ENCODE measurements at places on chromosomes 5 and 9. TPM values are rescaled to one million over a fixed set of nuclear protein-coding genes. Genes with fewer than 3 reads are reported as not detected.

- DNase-seq: no peak
Measured at GRCh38 chr9:112873773-112874405, 16.8 kb downstream of the SLC46A2 start.

DNA sequence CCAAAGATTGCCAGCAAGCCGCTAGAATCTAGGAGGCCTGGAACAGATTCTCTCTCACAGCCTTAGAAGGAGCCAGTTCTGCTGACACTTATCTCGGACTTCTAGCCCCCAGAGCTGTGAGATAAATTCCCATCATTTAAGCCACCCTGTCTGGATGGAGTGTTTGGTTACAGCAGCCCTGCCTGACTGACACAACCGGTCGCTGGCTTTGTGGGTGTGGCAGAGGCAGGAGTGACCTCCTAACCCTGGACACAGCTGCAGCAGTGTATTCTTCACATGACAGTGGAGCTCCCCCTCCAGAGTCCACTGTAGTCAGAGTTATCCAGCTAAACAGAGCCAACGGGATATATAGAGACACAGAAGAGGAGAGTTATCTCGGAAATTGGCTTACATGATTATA lies 21.2 kb upstream of the IL17B start:
- no peak for DNase-seq

GRCh38 chr9:69798744-69799143 lies 21.9 kb upstream of the CFAP95 start:
- no peak for DNase-seq

- no peak for DNase-seq
Measured at GRCh38 chr5:123124859-123125595, 36.0 kb downstream of the PRDM6 start.

DNA sequence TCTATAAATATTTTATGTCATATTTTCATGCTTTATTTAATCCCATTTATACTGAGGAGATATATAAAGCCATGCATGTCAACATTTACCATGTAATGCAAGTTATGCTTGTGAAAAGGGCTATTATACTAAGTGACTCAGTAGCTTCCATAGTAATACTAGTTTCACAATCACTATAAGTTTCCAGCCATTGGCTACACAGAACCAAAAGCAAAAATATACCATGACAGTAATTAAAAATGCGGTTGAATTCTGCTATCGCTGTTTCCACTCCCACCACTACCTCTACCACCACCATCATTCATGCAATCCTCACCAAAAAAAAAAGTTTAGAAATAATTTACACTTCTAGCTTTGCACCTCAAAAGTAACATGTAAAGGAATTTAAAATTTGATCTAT lies 60.2 kb downstream of the MLLT3 start:
- DNase-seq: no peak

GRCh38 chr5:139263536-139263935 lies 30.0 kb upstream of the MATR3 start:
- DNase-seq: no peak

GRCh38 chr5:9063615-9064245 lies 482.1 kb downstream of the SEMA5A start:
- DNase-seq: no peak

GRCh38 chr5:159458217-159458711 lies 128.0 kb upstream of the IL12B start:
- no peak for DNase-seq

GRCh38 chr9:109974143-109974917 lies 194.3 kb downstream of the PALM2AKAP2 start:
- DNase-seq: no peak

DNA sequence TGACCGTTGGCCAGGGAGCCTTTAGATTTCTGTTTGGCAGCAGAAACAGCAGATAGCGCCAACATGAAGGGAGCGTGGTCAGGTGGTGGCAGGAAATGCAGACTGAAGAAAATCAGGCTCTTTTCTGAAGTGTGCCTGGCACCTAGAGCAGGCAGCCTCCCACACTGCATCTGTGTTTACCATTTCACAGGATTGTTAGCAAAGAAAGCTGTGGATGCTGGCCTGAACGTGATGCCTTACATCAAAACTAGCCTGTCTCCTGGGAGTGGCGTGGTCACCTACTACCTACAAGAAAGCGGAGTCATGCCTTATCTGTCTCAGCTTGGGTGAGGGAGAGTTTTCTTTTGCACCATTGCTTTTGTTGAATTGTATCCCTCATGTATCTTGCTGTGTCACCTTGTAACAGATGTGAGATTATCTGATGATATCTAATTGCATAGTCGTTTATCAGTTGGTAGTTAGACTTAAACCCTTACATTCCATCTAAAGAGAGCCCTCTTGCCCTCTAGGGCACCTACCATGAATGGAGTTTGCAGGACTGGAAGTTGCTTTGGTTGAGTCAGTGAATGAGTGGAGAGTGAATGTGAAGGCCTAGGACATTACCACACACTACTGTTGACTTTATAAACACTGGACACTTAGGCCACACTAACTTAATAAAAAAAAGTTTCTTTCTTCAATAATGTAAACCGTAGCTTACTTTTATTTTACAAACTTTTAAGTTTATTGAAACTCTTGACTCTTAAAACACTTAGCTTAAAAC lies 42.8 kb downstream of the ACO1 start:
- no peak for DNase-seq

DNA sequence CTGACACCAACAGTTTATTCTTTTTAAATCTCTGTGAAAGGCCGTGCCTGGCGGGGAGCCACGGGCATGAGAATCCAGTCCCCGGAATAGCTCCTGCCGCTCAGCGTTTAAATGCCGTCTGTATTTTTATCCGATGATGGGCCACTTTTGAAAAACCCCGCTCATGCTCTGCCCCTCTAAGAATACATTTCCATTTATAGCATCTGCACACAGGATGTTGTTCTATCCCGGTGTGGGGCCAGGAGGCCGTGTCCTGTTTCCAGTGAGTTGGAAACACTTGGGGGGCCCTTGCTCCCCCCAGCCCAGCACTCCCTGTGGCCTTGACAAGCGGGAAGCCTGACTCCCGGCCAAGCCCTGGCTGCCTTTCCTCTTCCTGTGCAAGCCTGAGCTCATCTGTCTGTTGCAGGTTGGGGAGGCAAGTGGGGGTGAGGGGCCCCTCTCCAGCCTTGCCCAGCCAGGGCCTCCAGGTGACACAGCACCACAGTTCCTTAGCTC lies 39.0 kb downstream of the ERGIC1 start:
- DNase-seq: peak; percentile 90

DNA sequence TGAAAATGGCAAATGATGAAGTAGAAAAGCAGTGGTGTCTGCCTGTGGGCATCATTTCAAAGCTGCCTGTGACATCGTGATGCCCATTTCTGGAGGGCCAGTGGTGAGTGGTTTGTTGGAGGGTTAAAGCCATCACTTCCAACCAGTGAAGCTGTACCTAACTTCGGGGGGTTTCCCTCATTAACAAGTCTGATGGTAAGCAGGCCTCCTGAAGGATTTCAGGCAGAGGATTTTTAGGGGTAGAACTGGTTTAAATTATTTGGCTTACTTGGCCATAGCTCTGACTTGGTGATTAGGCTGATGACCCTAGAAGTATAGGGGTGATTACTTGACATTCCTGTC lies 10.7 kb downstream of the TNFAIP8 start:
- no peak for DNase-seq

- DNase-seq: no peak
Measured at GRCh38 chr5:36161361-36161760, 9.4 kb downstream of the SKP2 start.

DNA sequence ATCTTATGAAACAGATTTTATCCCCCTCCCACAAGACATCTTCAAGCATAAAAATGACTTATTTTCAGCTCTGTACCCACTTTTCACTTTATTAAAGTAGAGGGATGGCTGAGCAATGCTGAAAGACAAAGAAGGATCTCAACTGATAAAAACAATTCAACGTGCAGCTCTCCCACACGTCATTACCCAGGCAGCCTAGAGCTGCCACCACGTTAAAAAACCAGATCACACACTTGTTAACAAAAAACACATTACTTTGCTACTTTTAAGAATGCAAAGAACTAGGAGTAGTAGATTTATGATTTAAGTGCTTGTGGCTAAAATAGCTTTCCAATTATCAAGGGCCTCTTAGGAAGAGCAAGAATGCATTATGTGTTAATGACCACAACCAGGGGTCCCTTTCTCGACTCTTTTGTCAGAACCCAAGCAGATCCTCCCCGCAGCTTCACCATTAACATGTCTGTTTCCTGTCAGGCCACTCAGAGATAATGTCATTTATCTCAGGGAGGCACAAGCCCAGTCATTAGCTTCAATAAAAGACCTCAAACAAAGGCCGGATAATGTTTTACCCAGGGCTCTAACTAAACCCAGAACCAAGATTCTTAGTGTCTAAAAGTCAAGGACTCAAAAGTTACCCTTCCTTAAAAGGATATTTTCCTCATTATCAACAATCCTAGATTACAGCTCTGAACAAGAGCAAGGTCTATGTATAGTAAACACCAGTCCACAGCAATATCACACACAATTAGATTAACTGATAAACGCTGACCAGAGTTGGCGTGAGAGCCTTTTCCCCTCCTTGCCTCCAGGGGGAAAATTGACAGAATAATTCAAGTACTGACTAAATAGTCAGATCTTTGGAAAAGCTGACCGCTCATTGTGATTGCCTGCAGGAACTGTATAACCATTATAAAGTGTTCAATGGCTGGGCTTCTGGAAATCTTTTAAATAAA lies 7.5 kb downstream of the ZNF608 start:
- DNase-seq: no peak

GRCh38 chr5:78162253-78162862 lies 132.1 kb downstream of the AP3B1 start:
- no peak for DNase-seq

DNA sequence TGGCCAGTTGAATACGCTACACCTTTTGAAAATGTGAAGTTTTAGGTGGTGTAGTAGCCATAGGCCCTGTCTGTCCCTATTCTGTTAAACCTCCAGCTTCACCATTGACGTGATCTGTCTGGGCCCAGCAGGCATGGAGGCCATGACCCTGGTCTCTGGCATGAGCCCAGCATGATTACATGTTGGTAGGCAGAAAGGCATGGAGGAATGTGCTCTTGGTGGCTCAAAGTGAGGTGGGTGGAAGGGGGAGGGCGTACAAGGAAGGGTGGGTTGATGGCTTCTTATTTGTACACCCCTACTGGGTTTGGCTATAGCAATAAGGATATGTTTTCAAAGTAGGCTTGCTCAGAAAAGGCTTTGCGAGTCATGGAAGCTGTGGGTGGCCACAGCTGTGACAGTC lies 23.7 kb downstream of the RALGPS1 start:
- no peak for DNase-seq

- DNase-seq: no peak
Measured at GRCh38 chr5:10195301-10195700, 54.4 kb downstream of the ATPSCKMT start.

DNA sequence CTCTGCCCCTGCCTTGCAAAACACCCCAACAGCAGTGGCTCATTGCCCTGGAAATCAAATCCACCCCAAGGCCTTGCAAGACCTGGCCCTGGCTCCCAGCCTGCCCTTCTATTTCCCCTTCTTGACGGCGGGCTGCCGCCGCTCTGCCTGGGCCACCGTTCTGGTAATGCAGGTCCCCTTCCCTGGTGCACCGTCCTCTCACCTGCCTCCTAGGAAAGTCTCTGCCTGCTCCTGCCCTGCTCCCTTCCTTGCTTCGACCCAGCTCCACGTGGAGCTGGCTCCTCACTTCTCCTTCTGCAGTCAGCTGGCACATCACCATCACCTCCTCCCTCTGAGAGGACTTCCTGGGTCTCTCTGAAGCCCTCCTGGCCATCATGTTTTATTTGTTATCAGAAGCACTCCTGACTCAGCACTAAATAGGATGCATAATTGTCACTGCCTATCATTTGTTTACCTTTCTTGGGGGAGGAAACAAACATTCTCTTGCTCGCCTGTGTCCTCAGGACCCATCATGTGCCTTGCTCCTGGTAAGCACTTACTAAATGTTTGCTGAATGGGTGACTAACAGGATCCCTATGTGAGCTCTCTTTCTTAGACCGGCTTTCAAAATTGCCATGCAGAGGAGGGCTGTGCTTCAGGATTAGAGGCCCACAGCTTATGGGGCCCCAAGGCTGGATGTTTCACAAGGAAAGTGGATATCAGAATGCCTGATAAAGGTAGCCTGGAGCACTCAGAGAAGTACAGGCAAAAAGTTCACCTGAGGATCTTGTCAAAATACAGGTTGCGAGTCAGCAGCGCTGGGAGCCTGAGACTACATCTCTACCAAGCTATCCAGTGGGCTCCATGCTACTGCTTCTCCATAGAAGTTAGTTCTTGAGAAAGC lies 19.6 kb upstream of the C5orf47 start:
- DNase-seq: no peak

- DNase-seq: no peak
Measured at GRCh38 chr9:37152365-37152764, 32.0 kb downstream of the ZCCHC7 start.

DNA sequence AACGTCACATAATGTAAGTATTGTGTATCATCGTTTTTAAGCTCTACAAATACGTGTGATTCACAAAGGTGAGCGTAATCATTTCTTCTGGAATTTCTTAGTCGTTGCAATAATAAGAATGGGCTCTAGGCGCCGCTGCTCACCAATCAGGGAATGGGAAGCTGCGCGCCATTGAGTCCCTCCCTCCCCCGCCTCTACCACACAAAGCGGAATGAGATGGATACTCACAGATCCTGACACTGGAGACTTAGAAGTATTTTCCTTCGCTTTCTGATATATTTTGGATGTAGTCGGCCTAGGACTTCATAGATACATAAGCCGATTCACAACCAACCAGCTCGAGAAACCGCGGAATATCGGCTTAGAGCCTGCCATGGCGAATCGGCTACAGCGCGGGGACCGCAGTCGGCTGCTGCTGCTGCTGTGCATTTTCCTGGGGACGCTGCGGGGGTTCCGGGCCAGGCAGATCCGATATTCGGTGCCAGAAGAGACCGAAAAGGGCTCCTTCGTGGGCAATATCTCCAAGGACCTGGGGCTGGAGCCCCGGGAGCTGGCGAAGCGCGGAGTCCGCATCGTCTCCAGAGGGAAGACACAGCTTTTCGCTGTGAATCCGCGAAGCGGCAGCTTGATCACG lies at the start of gene PCDHGA11:
PCDHGA11 (plus strand) TSS at position 197 of the 634 bp plus-strand sequence; CDS start at position 374, 177 bp downstream.
- DNase-seq: no peak

SHOC1 gene
- total RNA-seq: not detected

ABO gene
- 2.5 TPM for total RNA-seq

GPR150 gene
- total RNA-seq: not detected

PARP8 gene
- total RNA-seq: 3.9 TPM

PRRC1 gene
- total RNA-seq: 19.3 TPM

GRIN3A gene
- 0.44 TPM for total RNA-seq

GNA14 gene
- total RNA-seq: 4.3 TPM

IARS1 gene
- total RNA-seq: 40.1 TPM

PBX3 gene
- total RNA-seq: 71.1 TPM

CNTNAP3 gene
- total RNA-seq: 18.9 TPM

IFNA2 gene
- not detected for total RNA-seq

Data from right atrium auricular region (tissue), 2 donors.